ENCODE measurements at places on chromosomes 7 and 10. TPM values are rescaled to one million over a fixed set of nuclear protein-coding genes. Genes with fewer than 3 reads are reported as not detected.

GRCh38 chr10:1611936-1612550 is 125.3 kb downstream of the ADARB2 start:
- H3K36me3 ChIP-seq: no peaks in the 10 kb centered on the region
- no peak overlapping the region for H3K4me3 ChIP-seq
- no peak overlapping the region for H3K27ac ChIP-seq
- peaks cover 52% of the 10 kb centered on the region for H3K4me1 ChIP-seq

Gene NFE2L3
- 68.6 TPM for total RNA-seq

DNA sequence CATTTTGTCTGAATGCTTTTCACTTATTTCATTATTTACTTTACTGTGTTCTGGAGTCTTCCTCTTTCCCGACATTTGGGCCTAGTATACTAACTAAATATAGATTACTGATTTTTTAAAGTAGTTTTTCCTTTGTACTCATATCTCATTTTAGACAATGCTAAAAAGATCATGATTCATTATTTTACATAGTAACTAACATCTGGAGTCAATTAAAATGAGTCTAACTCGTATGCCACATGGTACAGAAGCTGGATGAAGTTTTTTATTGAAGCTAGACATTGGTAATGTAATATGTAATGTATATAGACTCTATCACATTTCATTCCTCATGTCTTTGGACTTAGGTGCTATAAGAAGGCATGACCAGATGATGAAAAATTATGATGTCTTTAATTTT is 156.3 kb upstream of the HGF start:
- H3K36me3 ChIP-seq: no peaks in the 10 kb centered on the region
- DNase-seq: no peak
- H3K27me3 ChIP-seq: no peaks in the 10 kb centered on the region
- H3K27ac ChIP-seq: no peak overlapping the region
- no peak overlapping the region for H3K4me3 ChIP-seq

DNA sequence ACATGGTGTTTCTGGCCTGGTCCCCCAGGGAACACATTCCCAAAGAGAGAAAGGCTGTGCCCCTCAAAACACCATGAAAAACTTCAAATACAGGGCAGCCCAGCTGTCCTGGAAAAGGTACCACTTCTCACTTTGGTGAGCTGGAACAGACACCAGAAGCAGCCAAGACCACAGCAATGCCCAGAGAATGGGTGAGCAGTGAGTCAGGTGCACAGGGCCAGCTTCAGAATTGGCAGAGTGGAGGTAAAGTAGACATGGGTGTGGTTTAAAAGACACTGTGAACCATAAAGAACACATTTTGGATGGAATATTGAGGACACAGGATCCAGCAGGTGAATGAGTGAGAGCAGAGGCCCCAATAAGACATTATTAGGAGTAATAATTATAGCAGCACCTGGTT is 51.3 kb downstream of the FAM13C start:
- no peak overlapping the region for H3K4me3 ChIP-seq
- no peak for DNase-seq
- H3K27me3 ChIP-seq: no peaks in the 10 kb centered on the region
- no peaks in the 10 kb centered on the region for H3K36me3 ChIP-seq
- no peaks in the 10 kb centered on the region for H3K4me1 ChIP-seq

Gene HGF
- total RNA-seq: 0.32 TPM

GRCh38 chr10:35355971-35356724 is 19.8 kb downstream of the CCNY start:
- no peak overlapping the region for H3K4me3 ChIP-seq
- no peaks in the 10 kb centered on the region for H3K27me3 ChIP-seq
- peaks cover 26% of the 10 kb centered on the region for H3K4me1 ChIP-seq

- H3K27me3 ChIP-seq: no peaks in the 10 kb centered on the region
- H3K4me1 ChIP-seq: peaks cover 6% of the 10 kb centered on the region
- no peak for DNase-seq
- no peak overlapping the region for H3K27ac ChIP-seq
- no peak overlapping the region for H3K4me3 ChIP-seq
These were observed 512.3 kb downstream of the INHBA start for GRCh38 chr7:41190581-41190980.

Gene IL6
- total RNA-seq: 0.27 TPM

Gene STAG3
- total RNA-seq: 5.2 TPM

Measured in WTC11 (cell line).